ENCODE measurements at places on chromosomes 7 and 10.

GRCh38 chr10:96138102-96138501 is 8.0 kb downstream of the ZNF518A start:
- DNase-seq = no peak

DNA sequence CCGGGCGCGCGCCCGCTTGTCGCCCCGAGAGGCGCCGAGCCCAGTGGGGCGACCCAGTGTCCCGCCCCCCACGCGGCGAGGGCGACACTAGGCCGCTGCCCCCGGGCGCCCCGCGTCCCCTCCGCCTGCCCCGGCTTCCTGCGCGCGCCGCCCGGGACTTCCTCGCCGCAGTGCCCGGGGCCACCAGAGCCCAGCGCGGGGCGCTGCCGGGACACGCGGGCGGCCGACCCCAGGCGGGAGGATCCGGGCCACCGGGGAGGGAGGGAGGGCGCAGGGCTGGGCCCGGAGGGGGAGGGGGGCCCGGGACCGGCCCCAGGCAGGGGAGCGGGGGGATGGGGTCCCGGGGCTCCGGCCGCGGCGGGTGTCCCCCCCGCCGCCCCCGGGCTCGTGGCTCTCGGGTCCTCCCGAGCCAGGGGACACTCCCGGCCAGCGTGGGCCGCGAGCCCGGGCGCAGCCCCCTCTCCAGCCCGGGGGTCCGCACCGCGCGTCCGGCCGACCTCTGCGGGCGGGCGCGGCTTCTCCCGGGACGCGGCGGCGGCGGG is 435 bp upstream of the PWWP2B start:
- no peak for DNase-seq

DNA sequence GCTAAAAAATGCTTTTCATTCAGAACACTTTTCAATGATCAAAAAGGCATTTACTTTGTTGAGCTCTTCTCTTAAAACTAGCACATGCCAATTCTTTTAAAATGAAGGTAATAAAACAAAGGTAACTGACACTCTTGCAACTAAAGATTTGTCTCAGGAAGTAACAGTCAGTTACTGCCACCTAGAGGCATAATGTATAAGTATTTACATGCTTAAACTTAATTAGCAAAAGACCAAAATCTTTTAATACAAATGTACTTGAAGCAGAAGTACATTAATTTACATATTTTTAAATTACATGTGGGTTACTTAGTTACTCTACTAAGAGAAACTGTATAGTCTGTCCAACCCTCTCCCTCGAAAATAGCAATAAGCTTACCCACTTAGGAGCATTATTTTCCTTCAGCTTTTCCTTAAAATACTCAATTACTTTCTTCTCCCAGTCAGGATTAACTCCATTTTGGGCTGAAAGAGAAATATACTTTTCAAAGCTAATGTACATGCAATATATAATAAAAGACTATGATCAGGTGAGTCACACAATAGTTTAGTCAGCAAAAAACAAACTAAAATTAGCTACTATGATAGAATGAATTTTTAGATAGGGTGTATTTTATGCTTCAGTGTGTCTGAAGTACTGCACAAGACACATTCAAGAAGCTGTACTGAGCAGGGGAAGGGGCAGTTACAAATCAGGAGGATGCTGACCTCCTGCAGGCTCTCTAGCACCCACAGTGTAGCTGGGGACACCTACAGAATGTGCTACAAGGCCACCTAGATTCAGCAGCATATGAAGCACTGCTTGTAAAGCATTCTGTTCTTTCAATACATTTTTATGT is 13.0 kb downstream of the MCMBP start:
- DNase-seq = no peak

- DNase-seq = no peak
Observed at GRCh38 chr10:78461333-78461732, 427.7 kb downstream of the RPS24 start.

- DNase-seq = no peak
Observed at GRCh38 chr10:74922921-74923320, 96.5 kb downstream of the KAT6B start.

DNA sequence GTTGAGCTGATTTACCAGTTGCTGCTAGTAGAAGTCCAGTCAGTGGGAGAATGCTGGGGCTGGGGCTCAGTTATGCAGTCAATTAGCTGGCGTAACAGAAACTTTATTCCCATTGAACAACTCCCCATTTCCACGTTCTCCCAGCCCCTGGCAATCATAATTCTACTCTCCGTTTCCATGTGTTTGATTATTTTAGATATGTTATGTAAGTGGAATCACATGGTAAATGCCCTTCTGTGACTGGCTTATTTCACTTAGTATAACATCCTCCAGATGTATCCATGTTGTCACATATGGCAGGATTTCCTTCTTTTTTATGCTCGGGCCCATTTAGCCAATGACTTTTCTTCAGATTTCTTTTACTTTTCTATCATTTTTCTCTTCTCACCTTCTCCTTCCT is 61.1 kb upstream of the EXOC4 start:
- no peak for DNase-seq

DNA sequence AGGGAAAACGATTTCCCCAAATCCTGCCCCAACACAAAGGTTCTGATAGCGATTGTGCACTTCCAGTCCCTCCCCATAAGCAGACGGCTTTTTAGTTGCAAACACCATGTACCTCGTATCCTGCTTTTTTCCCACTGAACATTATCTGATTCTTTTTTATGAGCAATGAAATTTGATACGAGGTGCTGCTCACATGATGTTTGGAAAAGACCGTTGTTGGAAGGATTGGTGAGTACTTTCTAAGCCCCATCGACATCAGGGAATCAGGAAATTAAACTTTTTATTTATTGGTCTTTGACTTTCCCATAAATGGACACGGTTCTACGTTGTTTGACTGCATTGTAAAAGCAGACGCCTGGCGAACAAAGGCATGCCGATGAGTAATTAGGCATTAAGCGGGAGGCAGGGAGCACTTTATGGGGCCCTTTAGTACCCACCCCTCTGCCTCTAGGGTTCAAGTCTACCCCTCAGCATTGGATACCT is 49.4 kb downstream of the TEX36 start:
- DNase-seq = no peak

DNA sequence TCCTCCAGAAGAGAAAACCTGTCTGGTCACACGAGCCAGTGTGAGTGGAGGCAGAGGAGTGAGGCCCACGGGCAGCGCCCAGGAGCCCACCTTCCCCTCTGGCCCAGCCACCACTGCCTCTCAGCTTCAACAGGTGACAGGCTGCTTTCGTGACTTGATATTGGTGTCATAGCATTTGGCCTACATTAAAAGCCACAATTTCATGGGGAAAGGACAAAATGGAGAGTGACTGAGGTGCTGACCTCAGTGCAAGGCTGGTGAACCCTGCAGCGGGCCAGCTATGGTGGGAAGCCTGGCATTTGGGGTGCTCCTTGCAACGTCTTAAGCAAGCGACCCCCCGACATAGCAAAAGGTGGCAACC is 21.3 kb downstream of the ECHDC3 start:
- DNase-seq = no peak
